Pancreas (tissue), 10 donors: ENCODE measurements at places on chromosomes 16 and 17. TPM values are rescaled to one million over a fixed set of nuclear protein-coding genes. Genes with fewer than 3 reads are reported as not detected.

DNA sequence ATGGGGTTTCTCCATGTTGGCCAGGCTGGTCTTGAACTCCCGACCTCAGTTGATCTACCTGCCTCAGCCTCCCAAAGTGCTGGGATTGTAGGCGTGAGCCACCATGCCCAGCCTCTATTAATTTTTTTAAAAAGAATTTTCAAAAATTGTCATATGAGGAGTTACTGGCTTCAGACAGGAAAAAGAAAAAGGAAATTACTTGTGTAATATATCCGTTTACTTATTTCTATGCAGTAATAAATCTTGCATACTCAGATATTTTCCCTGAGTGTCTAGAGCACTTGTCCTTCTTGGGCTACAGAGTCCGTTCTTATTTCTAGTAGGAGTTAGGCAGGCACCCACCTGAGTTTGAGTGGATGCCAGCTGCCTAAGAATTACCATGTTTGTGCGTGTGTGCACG, 85.8 kb downstream of the VMP1 start:
- H3K27me3 ChIP-seq: no peaks in the 10 kb centered on the region
- H3K4me3 ChIP-seq: no peak overlapping the region
- H3K4me1 ChIP-seq: no peaks in the 10 kb centered on the region
- no peak overlapping the region for H3K27ac ChIP-seq
- no peak for DNase-seq

DNA sequence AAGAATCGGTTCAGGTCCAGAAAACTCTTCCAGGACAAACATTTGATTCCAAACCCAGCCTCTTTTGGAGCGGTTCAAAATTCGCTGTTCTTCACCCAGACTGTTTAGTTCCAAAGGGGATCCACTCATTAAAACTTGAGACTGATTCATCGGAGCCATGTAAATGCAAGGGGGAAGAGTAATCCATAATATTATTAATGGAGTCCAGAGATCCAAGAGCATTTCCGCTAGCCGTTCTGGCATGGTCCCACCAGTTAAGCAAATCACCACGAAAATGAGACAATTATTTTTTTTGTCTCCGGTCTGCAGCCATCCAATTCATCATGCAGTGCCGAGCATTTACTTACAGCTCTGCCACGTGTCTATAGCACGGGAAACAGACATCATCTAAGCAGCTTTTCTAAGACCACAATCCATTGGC, 15.1 kb downstream of the CDH8 start:
- DNase-seq: no peak
- H3K4me3 ChIP-seq: no peak overlapping the region
- H3K4me1 ChIP-seq: no peaks in the 10 kb centered on the region
- no peaks in the 10 kb centered on the region for H3K36me3 ChIP-seq
- H3K27me3 ChIP-seq: no peaks in the 10 kb centered on the region

TMEM106A gene
- total RNA-seq: 5.5 TPM

DNA sequence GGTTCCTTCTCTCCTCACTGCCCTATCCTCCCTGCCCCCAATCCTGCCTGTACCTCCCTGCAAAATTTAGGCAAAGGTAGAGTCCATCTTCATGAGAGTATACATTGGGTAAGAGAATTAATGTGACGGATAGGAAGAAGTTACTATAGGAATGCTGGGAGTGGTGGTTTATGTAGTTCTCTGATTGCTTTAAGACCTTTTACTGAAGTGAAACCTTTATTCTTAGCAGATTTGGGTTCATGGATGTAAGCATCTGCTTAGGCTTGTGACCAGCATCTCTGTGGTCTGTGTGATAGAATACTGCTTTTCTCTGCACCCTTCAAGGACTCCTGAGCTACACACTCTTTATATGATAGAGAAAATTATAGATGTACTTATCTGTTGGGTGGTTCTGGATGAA, 127.3 kb downstream of the PRKCA start:
- DNase-seq: no peak
- H3K4me1 ChIP-seq: no peaks in the 10 kb centered on the region
- H3K36me3 ChIP-seq: no peaks in the 10 kb centered on the region

GRCh38 chr16:81410643-81411293, 33.8 kb upstream of the CMIP start:
- no peaks in the 10 kb centered on the region for H3K27me3 ChIP-seq
- H3K36me3 ChIP-seq: no peaks in the 10 kb centered on the region
- no peaks in the 10 kb centered on the region for H3K4me1 ChIP-seq
- DNase-seq: no peak
- no peak overlapping the region for H3K27ac ChIP-seq
- no peak overlapping the region for H3K4me3 ChIP-seq

SDR42E2 gene
- total RNA-seq: not detected

NOG gene
- 0.17 TPM for total RNA-seq

DNA sequence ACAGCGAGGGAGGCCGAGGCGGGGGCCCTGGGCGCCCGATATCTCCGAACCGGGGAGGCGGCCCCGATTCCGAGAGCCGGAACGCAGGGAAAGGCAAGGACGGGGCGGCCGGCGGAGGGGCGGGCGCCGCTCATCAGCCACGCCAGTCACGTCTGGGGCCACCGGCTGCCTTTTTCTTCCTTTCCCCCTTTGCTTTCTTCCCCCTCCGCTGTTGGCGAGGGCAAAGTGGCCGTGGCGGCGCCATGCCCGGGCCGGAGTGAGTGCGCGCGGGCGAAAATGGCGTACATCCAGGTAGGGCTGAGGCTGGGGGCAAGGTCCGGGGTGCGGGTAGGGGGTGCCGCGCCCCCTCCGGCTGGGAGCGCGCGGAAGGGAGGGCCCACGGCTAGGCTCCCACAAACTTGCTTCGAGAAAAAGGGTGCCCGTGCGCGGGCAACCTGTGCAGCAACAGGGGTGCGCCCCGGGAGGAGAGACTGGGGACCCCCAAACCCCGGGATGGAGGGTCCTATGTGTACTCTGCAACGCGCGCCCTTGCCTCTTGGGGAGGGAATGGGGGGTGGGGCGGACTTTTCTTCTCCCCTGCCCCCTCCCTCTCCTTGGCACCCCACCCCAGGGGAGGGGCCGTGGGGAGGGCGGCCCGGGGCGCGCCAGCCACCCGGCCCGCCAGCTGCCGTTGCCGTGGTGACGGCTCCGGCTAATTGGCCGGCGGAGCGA, 486 bp downstream of the SYT17 start:
- H3K36me3 ChIP-seq: no peaks in the 10 kb centered on the region
- peak overlapping the region; percentile 66 for H3K4me3 ChIP-seq
- H3K27me3 ChIP-seq: no peaks in the 10 kb centered on the region
- DNase-seq: peak; percentile 38
- no peaks in the 10 kb centered on the region for H3K4me1 ChIP-seq

GPRC5C gene
- 99.3 TPM for total RNA-seq

KRT13 gene
- total RNA-seq: not detected

DNA sequence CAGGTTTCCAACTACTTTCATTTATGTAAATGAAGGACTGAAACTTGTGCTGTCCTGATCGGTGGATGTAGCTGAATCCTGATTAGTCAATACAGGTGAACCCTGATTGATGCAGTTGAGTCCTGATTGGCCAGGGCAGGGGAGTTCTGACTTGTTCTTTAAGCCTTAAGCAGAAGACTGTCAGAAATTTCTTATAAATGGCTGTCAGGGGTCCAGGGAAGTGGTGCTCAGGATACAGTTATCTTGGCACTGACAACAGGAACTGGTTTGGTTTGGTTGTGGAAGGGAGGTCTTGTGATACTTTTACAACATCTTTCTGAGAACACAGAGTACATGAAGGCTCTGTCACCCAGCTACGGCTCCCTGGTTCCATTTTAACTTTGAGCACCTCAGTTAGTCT, 132.1 kb downstream of the KCNJ12 start:
- no peak overlapping the region for H3K27ac ChIP-seq
- H3K4me1 ChIP-seq: no peaks in the 10 kb centered on the region
- H3K27me3 ChIP-seq: no peaks in the 10 kb centered on the region
- H3K4me3 ChIP-seq: no peak overlapping the region

BMERB1 gene
- total RNA-seq: 17.0 TPM

PDIA2 gene
- 1,352 TPM for total RNA-seq

GRCh38 chr17:74276051-74276476, 2.0 kb downstream of the DNAI2 start:
- H3K27ac ChIP-seq: no peak overlapping the region
- H3K27me3 ChIP-seq: no peaks in the 10 kb centered on the region
- no peak for DNase-seq
- no peaks in the 10 kb centered on the region for H3K36me3 ChIP-seq

DNA sequence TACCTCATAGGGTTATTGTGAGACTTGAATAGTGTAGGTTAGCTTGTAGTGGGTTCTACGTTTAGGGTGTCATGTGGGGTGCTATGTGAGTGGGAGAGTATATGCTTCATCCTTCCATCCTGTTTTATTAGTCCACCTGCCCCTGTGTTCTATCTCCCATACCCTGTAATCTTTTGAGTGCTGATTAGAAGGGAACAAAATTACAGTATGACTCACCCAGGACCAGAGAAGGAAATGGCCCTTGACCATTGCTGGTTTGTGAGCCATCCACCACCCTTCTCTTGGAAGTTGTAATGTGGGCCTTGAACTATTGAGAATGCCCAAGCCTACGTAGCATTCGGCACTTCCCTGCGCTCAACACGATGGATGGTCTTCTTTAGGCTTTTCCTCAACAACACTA, 17.1 kb downstream of the SAP30BP start:
- H3K36me3 ChIP-seq: no peaks in the 10 kb centered on the region
- peaks cover 18% of the 10 kb centered on the region for H3K4me1 ChIP-seq
- no peak overlapping the region for H3K27ac ChIP-seq
- no peaks in the 10 kb centered on the region for H3K27me3 ChIP-seq
- H3K4me3 ChIP-seq: no peak overlapping the region
- DNase-seq: no peak

BIRC5 gene
- 0.82 TPM for total RNA-seq

KRTAP9-4 gene
- not detected for total RNA-seq

- H3K36me3 ChIP-seq: no peaks in the 10 kb centered on the region
- no peaks in the 10 kb centered on the region for H3K27me3 ChIP-seq
- H3K27ac ChIP-seq: no peak overlapping the region
- H3K4me3 ChIP-seq: no peak overlapping the region
- no peak for DNase-seq
- no peaks in the 10 kb centered on the region for H3K4me1 ChIP-seq
These were observed 36.6 kb downstream of the TOM1L2 start for GRCh38 chr17:17935321-17936271.

DNA sequence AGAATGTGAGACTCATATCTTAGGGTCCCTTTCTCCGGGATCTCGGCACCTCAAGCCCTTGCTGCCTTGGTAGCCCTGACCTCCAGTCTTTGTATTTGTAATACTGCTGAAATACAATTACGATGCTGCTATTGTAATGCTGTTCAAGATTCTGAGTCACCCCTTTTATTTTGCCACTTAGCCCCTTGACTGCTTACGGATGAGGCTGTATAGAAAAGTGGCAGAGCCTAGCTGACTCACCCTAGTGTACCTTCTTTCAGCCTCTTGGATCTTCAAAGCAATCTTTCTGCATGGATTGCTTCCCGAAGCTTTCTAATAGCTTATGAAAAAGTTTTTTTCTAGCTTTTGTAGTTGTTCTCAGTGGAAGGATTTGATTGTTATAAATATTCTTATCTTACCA, 187.9 kb downstream of the KCNJ2 start:
- no peak overlapping the region for H3K27ac ChIP-seq
- no peaks in the 10 kb centered on the region for H3K27me3 ChIP-seq
- no peaks in the 10 kb centered on the region for H3K36me3 ChIP-seq
- H3K4me1 ChIP-seq: no peaks in the 10 kb centered on the region
- no peak for DNase-seq

DNA sequence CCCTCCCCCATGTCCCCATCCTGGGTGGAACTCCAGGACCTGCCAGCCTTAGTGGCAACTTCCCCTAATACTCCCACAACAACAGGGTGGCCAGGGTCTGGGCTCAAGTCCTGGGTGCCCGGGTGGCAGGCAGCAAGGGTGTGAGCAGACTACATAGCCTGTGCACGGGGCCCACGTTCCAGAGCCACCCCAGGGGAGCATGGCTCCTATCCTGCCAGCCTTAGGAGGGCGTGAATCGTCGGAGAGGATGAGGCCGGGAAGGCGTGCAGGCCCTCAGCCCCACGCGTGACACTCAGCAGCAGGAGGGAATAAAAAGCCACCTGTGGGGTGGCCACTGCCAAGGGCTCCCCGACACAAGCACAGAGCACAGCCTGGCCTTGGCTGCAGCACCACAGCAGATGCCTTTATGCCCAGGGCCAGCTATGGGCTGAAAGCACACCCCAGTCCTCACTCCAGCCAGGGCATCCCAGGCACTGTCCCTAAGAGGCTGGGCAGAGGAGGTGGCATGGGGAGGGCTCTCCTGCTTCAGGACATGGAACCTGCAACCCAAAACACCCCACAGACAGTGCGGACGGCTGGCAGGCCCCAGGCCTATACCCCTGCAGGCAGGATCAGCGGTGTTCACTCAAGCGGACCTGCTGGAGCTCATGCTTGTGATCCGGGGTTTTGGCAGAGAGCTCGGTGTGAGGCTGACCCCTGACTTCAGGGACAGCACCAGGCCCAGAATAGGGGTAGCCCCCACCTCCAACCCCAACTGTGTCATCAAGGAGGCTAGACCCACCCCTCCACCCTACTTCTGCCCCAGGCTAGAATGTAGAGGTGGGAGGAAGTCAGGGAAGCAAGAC, 2.7 kb downstream of the BCAR1 start:
- peak overlapping the region; percentile 98 for H3K27ac ChIP-seq
- H3K4me3 ChIP-seq: peak overlapping the region; percentile 90
- peaks cover 60% of the 10 kb centered on the region for H3K4me1 ChIP-seq
- no peaks in the 10 kb centered on the region for H3K36me3 ChIP-seq
- DNase-seq: no peak

DNA sequence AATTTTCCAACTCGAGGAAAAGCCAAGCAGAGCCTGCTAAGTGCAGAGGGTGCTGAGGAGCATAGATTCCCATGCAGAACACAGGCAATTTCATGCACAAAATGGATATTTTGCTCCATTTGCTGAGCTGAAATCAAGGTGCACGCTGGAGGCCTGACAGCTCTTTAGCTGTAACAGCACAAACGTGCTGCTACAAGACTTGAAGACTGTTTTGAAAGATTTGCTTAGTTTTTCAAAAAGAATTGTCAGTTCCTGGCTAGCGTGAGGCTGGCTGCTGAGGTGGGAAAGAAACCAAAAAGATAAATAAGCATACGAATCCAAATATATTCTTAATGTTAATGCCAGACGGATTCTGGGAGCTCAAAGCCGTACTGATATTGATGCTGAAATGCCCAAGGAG, 309.0 kb upstream of the MAF start:
- no peaks in the 10 kb centered on the region for H3K4me1 ChIP-seq
- H3K27me3 ChIP-seq: no peaks in the 10 kb centered on the region
- H3K36me3 ChIP-seq: no peaks in the 10 kb centered on the region
- DNase-seq: no peak
- H3K4me3 ChIP-seq: no peak overlapping the region
- H3K27ac ChIP-seq: no peak overlapping the region
